ENCODE measurements at places on chromosomes 12 and 14.

- no peak for DNase-seq
These were observed 1.1 kb downstream of the AMDHD1 start for GRCh38 chr12:95944108-95944704.

GRCh38 chr12:121005346-121005815 lies 10.9 kb downstream of the C12orf43 start:
- DNase-seq, result no peak

DNA sequence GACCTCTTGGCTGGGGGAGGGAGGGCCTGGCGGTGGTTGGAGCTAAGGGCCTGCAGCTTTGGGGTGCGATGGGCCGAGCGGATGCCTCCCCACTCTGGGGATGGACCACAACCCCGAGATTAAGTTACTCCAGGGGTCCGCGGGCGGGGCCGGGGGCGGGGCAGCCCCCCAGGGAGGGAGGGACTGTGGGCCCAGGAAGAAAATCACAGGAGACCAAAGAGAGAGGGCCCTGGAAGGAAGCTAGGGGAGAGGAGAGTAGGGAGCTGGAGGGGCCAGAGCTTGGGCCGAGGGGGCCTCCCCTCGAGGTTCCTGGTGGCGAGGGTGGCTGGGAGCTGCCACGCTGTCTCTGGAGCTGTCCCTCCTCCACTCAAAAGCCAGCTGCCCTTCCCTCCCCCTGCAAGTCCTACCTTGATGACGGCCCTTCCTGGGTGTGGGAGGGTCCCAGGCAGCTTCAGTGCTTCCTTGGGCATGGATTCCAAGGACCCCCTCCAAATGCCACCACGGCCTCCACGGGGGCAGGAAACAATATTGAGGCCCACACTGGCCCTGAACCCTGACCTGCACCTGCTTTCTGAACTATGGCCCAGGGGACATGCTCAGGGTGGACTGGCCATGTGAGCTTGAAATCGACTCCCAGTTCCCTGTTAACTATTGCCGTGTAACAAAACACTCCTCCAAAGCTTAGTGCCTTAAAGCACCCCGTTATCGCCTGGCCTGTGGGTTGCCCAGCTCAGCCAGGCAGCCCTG lies 610 bp upstream of the NUDT14 start:
- DNase-seq, result no peak

- peak; percentile 64 for DNase-seq
These were observed 11.3 kb upstream of the SCFD1 start for GRCh38 chr14:30610787-30611343.

DNA sequence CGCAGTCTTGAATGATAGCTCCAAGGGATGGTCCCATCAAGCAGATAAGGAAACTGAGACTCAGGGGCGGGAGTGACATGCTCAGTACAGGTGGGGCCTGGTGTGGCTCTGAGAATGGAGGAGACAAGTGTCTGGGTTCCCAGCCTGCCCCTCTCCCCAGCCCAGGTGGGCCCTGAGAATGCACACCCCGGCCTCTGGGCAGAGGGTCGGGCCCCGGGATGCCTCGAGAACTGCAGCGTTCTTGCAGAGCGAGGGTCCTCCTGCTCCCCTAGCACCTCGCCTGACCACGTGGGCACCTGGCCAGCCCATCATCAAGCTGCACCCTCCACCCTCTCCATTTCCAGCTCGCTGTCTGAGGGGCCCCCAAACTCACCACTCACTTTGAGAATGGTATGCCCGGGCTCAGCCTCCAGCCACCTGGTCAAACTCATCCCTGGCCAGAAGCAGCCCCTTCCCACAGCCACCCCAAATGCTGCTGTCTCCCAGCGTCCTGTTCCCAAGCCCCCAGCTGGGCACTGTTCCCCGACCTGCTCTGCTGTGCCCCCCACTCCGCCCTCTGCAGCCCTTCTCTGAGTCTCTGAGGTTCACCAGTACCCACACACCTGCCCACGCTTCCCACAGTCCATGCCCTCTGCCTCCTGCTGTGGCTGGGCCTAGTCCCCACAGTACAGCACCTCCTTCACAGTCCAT lies 44.3 kb downstream of the CYP46A1 start:
- DNase-seq, result no peak

DNA sequence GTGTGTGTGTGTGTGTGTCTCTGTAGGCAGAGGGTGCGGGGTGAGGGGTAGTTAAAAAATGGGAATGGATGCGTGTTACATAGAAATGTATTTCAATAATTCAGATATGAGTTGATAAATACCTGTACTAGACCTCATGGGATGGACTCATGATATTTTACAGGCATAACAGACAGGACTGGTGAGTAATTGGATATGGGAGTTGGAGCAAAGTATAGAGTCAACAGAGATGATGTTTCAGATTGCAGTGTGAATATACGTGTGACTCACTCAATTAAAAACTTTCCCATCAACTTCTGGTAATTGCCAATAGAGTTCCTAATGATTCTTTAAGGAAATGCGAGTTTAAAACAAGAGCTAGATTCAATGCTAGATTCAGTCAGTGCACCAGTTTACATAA lies 711.9 kb downstream of the C12orf50 start:
- DNase-seq, result no peak

All from T47D (cell line).